Hematopoietic multipotent progenitor cell treated with erythropoietin and hydrocortisone succinate and interleukin-3 and kit ligand, for 17 days (in vitro differentiated cells): ENCODE measurements at places on chromosomes 2 and 18.

- no peak for DNase-seq
These were observed 150.6 kb downstream of the TMX3 start for GRCh38 chr18:68564351-68564750.

DNA sequence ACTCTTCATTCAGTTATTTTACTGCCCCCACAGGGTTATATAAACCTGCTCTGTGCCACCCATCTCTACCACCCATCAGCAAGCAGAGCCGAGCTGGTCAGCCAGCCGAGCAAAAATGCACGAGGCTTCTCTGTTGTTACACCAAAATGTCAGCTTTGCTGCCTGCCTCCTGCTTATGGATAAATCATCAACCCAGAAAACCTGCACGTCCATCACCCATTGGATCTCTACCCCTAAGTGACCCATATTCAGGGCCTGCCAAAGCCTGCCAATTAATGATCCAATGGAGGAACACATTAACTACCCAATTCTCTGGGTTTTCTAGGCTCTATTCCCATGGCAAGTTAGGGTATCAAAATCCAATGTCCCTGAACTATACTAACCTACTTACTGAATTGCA lies 365.5 kb upstream of the ACVR2A start:
- no peak for DNase-seq

GRCh38 chr2:143551971-143552650 lies 422.9 kb downstream of the ARHGAP15 start:
- no peak for DNase-seq

DNA sequence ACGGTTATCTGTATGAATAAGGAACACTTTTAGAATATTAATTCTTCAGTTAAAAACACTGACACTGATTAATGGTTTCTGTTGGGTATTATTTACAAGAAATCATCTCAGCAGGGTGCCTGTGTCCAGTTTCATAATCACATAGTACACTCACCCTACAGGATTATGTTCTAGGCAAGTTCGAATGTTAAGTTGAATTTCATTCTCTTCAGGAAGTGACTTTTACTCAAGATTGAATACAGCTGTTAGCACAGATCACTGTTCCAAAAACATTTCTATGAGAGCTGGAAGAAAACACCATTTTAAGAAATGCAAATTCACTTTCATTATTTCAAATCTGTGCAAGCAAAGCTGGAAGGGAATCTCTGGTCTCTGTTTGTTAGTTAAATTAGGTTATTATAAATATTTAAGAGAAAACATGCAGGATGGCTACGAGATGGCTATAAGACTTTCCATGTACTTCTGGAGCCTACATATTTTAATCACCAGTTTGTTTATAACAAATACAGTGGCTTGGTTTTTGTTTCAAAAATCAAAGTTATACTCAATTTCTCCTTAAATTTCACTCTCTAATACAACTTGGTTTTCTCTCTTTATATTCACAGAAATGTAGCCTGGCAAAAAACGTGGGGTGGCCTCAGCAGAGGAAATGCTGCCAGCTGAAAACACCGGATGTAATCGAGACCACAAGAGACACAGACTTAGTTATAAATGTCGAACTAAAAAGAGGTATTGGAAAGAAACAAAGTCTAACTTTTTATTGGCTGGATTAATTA lies 65.8 kb downstream of the RBMS1 start:
- no peak for DNase-seq

DNA sequence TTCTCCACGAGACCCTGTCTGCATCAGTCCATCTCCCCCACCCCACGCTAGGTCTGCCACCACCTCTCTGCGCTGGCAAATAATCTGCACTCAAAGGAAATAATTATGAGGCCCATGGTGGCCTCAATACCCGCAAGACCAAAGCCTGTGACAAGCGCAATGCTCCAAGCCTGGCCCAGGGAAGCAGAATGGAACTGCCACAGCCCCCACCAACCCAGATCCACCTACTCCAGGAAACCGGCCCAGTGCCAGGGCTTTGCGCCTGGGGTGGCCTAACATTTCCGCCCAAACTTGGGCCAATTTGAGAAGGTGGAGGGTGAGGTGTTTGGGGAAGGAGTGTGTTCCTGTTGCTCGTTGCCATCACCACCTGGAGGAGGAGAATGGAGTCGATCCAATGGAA lies 26.0 kb upstream of the ATOH8 start:
- no peak for DNase-seq

- no peak for DNase-seq
These were observed 382.8 kb downstream of the OSR1 start for GRCh38 chr2:18975506-18976167.

DNA sequence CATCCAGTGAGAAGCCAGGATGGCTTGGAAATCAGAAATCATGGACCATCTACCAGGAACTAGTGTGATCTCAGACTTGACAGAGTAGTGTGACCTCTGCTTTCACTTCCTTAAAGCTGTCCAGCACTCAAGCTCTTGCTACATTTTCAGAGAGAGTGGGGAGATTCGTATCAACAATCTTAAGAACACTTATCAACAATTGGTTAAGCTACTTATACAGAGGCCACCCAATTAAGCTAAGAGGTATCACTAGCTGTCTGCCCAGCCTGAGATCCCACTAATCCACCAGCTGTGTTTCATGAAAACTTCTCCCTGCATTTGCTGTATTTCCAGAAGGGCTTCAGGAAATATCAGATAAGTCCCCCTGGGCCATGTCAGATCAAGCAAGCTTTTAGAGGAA lies 4.2 kb downstream of the RPRM start:
- DNase-seq: no peak

- DNase-seq: no peak
These were observed 18.0 kb upstream of the DAPL1 start for GRCh38 chr2:158777077-158777476.
